ENCODE measurements at places on chromosomes 1 and 21. TPM values are rescaled to one million over a fixed set of nuclear protein-coding genes. Genes with fewer than 3 reads are reported as not detected.

The TTF2 gene
- total RNA-seq = 69.8 TPM

DNA sequence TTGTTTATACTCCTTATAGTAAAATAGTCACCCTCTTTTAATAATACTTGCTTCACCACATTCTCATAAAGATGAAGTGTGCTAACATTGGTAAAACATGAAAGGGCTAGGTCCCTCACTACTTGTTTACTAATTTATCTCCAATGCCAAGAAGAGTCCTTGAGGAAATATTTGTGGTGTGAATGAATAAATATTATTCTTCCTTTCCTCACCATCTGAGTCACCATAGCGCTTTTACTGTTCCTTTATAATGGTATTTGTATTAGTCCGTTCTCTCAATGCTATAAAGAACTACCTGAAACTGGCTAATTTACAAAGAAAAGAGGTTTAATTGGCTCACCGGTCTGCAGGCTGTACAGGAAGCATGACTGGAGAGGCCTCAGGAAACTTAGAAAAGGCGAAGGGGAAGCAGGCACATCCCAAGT, 222.8 kb upstream of the ZRANB2 start:
- no peak for DNase-seq

The GJB5 gene
- not detected for total RNA-seq

- DNase-seq = no peak
These were observed 2.4 kb upstream of the PRAMEF18 start for GRCh38 chr1:13228343-13228781.

The LCK gene
- total RNA-seq = not detected

GRCh38 chr1:176167210-176167609, 39.9 kb downstream of the COP1 start:
- DNase-seq = no peak

- DNase-seq = no peak
These were observed 10.7 kb upstream of the ARHGEF16 start for GRCh38 chr1:3443807-3444206.

GRCh38 chr1:60277269-60277668, 203.7 kb upstream of the C1orf87 start:
- no peak for DNase-seq

GRCh38 chr1:25675729-25676476, 59.3 kb downstream of the MAN1C1 start:
- no peak for DNase-seq

GRCh38 chr21:36981049-36981391, 14.6 kb upstream of the HLCS start:
- no peak for DNase-seq

The A3GALT2 gene
- total RNA-seq = not detected
